T follicular helper cell (primary cell): ENCODE measurements at places on chromosomes 13 and 19.

DNA sequence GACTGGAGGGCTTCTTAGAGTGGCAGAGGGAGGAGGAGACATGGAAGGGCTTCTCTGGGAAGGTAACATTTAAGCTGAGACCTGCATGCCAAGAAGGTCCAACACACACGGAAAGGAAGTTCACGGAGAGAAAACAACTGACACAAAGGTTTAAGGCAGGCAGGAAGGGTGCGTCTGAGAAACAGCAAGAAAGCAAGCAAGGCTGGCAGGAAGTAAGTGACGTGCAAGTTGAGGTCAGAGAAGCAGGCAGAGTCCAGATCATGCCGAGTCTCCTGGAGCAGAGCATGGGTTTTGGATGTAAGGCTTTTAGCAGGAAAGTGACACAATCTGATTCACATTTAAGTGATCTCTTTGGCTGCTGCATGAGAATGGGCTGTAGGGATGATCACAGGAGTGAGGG is 60.5 kb downstream of the ATP7B start:
- DNase-seq = no peak

GRCh38 chr19:46950526-46951170 is 69.0 kb upstream of the NPAS1 start:
- no peak for DNase-seq

DNA sequence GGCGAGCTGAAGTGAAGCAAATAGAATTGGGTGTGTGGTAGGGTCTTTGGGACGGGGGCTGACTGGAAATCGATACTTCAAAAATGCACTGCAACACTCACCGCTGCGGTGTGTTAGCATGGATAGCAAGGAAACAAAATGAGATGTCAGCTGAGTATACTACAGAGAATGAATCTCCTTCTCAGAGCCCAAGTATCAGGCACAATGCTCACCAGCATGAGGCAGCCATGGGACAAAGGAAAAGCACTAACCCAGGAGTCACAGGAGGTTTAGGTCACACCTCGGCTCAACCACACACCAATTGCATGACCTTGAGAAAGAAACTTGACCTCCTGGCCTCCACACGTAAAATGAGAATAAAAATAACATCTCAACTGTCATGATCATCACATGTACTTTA is 74.0 kb downstream of the FAM216B start:
- no peak for DNase-seq

DNA sequence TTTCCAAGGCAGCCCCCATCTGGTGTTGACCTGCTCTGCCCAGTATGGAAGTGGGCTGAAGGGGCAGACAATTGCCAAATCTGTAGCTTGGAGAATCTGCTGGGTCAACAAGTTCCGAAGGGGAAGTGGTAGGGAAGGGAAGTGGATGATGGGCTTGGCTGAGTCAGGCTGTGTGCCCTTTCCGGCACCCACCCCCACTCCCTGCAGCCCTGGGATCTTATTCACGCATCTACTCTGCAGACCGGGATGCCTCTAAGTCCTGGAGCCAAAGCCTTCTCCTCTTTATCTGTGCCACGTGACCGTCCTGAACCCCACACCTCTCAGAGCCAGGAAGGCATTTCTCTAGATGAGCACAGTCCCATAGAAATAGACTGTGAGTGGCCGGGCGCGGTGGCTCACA is 7.5 kb upstream of the C5AR2 start:
- DNase-seq = no peak

- DNase-seq = no peak
Measured at GRCh38 chr19:39823686-39824085, 10.3 kb downstream of the DYRK1B start.

DNA sequence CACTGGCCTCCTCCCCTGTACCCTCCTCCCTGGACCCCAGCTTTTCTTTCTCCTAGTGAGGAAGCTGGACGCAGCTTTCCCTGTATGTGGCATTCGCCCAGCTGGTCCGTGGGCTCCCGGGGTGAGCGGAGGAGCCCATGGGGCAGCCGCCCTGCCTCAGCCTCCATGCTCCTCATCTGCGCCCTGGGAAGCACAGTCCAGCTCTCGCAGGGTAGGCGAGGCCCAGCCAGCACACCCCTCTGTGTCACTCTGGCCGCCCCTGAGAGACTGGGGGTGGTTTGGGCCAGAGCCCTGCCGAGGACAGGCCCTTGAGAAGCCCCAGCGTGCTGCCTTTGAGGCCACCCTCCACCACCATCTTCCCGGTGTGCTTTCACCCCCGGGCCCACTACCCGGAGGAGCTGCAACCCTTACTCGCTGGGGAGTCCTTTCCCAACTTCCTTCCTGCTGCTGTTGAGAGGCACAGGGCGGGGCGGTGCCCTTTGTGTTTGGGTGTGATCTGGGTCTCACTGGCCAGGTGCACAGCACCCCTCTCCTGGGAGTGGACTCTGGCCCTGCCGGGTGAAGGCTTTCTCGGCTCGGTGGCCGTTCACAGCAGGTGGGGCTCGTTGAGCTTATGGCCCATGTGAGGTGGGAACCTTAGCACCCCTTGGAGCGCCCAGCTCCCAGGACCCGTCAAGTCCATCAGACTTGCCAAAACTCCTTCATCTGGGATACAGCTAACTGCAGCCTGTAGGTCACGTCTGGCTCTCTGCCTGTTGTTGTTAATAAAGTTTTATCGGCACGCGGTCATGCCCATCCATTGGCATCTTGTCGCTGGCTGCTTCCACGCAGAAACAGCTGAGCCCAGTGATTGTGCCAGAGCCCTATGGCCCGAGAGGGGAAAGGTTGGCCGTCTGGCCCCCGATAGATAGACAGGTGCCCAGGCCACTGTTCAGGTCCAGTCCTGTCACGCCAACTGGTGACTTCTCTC is 3.2 kb downstream of the NCLN start:
- no peak for DNase-seq

DNA sequence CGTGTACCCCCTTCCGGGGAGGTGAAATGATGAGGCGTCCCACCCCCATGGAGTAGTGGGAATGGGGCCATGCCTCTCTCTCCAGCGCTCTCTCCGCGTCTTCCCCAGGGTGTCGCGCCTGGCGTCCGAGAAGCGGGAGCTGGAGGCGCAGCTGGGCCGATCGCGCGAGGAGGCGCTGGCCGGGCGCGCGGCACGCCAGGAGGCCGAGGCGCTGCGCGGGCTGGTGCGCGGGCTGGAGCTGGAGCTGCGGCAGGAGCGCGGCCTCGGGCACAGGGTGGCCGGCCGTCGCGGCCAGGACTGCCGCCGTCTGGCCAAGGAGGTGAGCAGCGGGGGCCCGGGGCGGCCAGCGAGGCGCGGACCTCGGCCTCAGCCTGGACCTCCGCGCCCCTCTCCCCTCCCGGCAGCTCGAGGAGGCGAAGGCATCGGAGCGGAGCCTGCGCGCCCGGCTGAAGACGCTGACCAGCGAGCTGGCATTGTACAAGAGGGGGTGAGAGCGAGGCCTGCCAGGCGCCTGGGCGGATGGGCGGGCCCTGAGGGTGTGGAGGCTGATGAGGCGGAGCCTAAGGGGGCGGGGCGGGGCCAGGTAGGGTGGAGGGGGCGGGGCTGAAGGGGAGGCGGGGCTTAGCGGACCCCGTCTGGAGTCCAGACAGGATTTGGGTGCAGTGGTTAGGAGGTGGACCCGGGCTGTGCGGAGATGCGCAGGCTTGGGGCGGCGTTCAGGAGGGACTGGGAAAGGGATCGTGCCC is 7.7 kb downstream of the PGLYRP1 start:
- peak; percentile 59 for DNase-seq
